ENCODE measurements at places on chromosomes 3 and 15.

DNA sequence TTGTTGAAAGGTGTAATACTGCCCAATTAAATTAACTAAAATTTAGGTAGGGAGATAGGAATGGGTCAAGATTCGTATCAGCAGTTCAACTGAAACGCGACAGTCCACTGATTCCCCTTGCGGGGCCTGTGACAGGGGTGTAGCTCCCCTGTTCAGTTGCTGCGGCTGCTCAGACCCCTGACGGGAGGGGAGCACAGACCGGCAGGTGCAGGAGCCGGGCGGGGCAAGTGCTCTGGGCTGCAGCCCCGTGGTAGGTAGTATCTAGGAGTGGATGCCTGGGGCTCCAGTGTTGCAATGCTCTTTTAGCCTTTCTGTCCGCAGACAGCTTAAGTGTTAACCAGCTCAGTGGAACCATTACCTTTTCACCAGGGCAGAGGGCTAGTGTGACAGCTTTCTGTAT is 164.9 kb downstream of the ROBO2 start:
- no peak for DNase-seq

DNA sequence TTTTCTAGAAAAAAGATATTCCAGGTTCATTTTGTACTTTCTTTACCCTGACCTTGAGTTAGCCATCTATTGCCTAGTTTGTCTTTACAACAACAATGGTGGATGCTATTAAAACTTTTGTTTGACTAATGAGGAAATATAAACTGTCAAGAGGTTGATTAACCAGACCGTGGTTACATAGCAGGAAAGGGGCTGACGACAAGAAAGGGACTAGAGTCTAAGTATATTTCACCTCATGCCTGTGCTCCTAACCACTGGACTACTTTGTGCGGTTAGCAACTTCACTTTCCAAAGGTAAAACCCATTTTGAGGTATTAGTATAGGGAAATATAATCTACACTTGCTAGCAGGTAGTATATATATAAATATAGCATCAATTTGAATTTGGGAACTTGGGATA is 327.1 kb downstream of the SATB1 start:
- DNase-seq, result no peak

- no peak for DNase-seq
Observed at GRCh38 chr15:29162411-29162810, 107.2 kb downstream of the NSMCE3 start.

DNA sequence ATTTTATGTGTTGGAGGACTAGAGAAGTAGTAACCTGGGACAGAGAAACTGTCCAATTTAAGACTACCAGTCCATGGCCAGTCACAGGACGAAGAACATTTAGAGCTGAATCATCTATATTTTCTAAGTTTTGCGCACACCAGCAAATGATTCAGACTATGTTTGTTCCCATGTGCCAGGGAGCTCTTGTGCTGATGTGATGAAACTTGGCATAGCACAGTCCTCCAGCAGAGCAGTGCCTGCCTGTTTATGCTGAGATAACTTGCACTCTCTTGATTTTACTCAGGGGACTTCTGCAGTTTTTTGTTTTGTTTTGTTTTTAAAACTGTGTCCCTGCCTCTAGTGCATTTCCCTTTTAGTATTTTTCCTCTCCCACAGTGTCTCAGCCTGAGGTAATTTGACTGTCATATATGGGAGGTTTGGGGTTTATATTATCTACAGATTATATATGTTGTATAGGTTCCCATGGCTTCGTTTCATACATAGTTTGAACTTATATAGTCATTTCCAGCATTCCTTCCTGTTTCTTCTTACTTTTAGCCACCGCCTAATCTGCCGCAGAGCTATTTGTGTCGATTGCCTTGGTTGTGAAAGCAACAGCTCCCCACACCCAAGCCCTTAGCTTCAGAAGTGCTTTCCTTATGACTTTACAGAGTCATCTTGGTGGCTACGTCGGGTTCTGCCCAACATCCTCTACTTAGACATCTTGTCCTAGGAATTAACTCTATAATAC is 45.5 kb downstream of the PPM1L start:
- no peak for DNase-seq

- no peak for DNase-seq
Observed at GRCh38 chr3:126051741-126052140, 32.2 kb downstream of the SLC41A3 start.

- DNase-seq, result no peak
Observed at GRCh38 chr3:108352176-108352575, 55.8 kb downstream of the HHLA2 start.

DNA sequence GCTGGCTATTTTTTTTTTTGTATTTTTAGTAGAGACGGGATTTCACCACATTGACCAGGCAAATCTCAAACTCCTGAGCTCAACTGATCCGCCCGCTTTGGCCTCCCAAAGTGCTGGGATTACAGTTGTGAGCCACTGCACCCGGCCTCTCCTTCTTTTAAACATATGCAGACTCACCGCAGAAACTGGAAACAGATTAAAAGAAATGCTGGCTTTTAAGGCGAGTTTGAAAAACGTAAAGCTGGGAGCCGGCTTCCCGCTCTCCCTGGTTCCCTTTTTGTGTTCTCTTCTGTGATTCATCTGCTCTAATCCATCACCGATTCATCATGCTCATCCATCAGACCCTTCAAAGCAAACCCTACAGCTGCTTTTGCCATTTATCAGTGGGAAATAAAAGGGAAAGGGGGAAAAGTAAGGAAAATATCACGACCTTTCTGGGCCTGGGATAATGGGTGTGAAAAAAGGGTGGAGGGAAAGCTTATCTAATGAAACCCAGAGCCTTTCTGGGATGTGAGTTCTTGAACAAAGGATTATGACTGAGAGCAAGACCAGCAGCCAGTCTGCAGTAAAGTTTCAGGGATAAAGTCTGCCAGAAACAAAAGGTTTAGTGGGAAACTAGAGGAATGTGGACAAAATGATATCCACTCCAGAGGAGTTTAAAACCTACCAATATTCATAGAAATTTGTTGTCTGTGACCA is 92.3 kb upstream of the LRIG1 start:
- DNase-seq, result no peak

All from memory B cell (primary cell).